Aorta (tissue), 5 donors: ENCODE measurements at places on chromosomes 6 and 20. TPM values are rescaled to one million over a fixed set of nuclear protein-coding genes. Genes with fewer than 3 reads are reported as not detected.
A peak's percentile ranks its signal among the peaks of the same experiment; 100 is the strongest.

Gene FOXA2
- total RNA-seq, result not detected

Gene BPIFA1
- total RNA-seq, result not detected

Gene PHACTR3
- total RNA-seq, result 0.16 TPM

Gene RSPH9
- total RNA-seq, result 0.23 TPM

Gene MAS1
- total RNA-seq, result 0.12 TPM

Gene LY6G6C
- total RNA-seq, result not detected

DNA sequence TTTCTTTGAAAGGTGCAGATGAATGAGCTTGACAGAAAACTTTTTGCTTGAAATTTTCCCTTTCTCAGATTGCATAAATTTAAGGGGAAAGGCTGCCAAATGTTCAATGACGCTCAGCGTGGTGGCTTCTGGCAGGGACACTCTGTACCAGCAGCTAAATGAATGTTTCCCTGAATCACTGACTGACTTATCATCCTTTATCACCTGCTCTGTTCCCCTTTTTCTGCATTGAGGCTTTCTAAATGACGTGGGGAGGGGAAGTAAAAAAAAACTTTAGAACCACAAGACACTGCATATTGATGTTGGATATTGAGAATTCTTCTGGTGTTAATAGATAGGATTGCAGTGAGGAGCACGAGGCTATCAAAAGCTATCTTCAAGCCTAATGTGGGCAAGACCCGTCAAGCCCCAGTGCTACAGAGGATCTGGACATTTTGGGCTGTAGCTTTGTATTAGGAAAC is 46.9 kb upstream of the ENPP5 start:
- no peaks in the 10 kb centered on the region for H3K36me3 ChIP-seq
- DNase-seq, result no peak
- peaks cover 7% of the 10 kb centered on the region for H3K4me1 ChIP-seq
- peak overlapping the region; percentile 96 for H3K27ac ChIP-seq

GRCh38 chr6:14722704-14723103 is 523.2 kb upstream of the JARID2 start:
- H3K4me1 ChIP-seq, result no peaks in the 10 kb centered on the region
- H3K27ac ChIP-seq, result no peak overlapping the region
- no peaks in the 10 kb centered on the region for H3K36me3 ChIP-seq
- no peak for DNase-seq

DNA sequence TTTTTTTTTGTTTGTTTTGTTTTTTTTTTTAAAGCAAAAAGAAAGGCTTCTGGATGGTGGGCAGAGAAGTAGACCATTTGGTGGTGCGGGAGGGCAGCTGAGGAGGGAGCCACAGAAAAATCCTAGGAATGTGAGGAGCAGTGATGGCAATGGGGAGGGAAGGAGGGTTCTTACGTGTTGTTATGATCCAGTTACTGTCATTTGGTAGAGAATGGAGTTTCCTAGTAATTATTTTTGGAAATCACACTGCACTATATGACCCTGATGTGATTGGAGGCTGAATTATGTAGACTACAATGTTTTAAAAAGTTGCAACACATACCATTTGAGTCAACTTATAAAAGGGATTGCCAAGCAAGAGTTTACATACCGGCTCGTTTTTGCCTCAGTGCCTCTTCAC is 22.1 kb downstream of the ADGRF5 start:
- no peaks in the 10 kb centered on the region for H3K27me3 ChIP-seq
- no peak overlapping the region for H3K27ac ChIP-seq
- DNase-seq, result no peak

DNA sequence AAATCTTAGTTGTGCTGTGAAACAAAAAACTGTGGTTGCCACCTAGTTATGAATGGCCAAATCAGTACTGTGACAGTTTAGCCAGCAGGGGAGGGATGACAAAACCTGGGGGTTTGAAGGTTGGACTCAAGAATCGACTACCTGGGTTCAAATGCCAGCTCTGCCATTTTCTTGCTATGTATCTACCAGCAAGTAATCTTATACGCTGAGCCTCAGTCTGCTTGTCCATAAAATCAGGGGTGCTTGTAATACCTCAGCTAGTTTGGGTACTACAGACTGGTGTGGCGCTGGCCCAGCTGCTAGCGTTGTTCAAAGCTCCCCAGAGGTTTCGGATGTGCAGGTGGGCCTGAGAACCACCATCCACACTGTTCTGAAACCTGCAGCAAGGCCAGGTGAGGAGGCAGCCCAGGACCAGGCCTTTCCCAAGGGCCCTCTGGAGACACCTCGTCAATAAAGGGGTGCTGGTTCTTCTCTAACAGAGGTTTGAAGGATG is 40.4 kb downstream of the TRAM2 start:
- no peaks in the 10 kb centered on the region for H3K27me3 ChIP-seq
- H3K36me3 ChIP-seq, result no peaks in the 10 kb centered on the region
- peaks cover 2% of the 10 kb centered on the region for H3K4me1 ChIP-seq
- no peak overlapping the region for H3K4me3 ChIP-seq
- no peak overlapping the region for H3K27ac ChIP-seq

DNA sequence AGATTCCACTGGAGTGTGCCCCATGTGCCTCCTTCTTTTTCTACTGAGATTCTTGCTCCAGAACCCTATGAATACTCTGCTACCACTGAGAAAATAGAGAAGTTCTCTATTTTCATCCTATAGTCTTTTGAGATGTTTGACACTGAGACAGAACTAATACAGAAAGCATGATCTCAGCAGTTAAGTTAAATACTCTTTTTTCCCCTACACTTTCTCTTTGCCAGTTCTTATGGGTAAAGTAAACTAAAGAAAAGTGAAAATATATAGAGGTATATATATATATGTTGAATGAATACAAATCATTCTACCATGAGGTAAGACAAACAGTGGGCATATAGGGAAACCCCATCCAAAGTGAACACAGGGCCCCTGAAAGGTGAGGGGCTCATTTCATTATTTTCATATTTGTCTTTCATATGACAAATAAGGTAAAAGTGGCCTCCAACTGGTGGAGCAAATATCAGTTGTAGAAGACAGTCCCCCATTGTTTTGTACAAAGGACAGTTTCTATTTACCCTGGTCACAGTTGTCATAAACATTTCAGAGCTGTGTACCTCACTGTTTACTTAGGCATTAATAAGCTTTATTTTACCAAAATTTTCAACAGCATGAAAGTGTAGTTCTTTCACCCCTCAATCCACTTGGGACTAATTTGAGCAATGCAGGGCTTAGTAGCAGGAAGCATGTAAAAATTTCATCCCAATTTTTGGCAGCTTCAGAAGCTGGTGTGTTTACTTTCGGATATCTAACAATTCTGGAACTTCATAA is 188.3 kb upstream of the MARCKS start:
- H3K4me3 ChIP-seq, result no peak overlapping the region
- no peak overlapping the region for H3K27ac ChIP-seq
- H3K4me1 ChIP-seq, result no peaks in the 10 kb centered on the region
- no peaks in the 10 kb centered on the region for H3K36me3 ChIP-seq
- H3K27me3 ChIP-seq, result no peaks in the 10 kb centered on the region

DNA sequence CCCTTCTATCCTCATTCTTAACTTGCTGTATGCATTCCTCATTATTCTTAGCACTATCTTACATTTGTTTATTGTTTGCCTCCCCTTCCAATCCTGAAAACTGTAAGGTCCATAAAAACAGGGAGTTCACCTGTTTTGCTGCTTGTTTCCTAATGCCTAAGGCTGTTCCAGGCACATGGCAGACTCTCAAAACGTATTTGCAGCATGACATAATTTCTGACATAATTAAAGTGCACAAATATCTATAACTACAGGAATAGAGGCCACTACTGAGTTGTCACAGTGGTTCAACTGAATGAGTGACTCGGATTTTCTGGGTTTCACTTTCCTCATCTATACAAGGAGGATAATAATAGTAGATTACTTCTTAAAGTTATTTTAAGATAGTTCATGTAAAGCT is 83.0 kb downstream of the HFE start:
- no peak for DNase-seq
- peaks cover 1% of the 10 kb centered on the region for H3K4me1 ChIP-seq
- no peak overlapping the region for H3K27ac ChIP-seq
- no peak overlapping the region for H3K4me3 ChIP-seq
- no peaks in the 10 kb centered on the region for H3K27me3 ChIP-seq

DNA sequence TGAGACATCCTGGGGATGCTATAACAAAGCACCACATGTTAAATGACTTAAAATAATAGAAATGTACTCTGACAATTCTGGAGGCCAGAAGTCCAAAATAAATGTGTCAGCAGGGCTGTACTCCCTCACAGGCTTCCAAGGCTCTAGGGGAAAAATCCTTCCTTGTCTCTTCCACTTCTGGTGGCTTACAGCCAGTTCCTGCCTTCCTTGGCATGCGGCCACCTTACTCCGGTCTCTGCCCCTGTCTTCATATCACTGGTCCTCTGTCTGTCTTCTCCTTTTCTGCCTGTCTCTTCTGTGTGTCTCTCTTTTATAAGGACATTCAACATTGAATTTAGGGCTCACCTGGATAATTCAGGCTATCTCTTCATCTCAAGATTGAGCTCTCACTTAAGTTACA is 155.3 kb upstream of the SYNCRIP start:
- no peak overlapping the region for H3K27ac ChIP-seq
- H3K4me3 ChIP-seq, result no peak overlapping the region
- H3K36me3 ChIP-seq, result no peaks in the 10 kb centered on the region
- no peak for DNase-seq
